ENCODE measurements at places on chromosomes 2 and 18.

- no peak overlapping the region for H3K4me3 ChIP-seq
- H3K27ac ChIP-seq = no peak overlapping the region
- no peak for DNase-seq
- no peaks in the 10 kb centered on the region for H3K27me3 ChIP-seq
- H3K4me1 ChIP-seq = no peaks in the 10 kb centered on the region
Measured at GRCh38 chr2:71787476-71788185, 334.3 kb downstream of the DYSF start.

- H3K27me3 ChIP-seq = no peaks in the 10 kb centered on the region
- no peak overlapping the region for H3K4me3 ChIP-seq
- no peaks in the 10 kb centered on the region for H3K4me1 ChIP-seq
Measured at GRCh38 chr2:42345986-42346385, 15.0 kb downstream of the COX7A2L start.

DNA sequence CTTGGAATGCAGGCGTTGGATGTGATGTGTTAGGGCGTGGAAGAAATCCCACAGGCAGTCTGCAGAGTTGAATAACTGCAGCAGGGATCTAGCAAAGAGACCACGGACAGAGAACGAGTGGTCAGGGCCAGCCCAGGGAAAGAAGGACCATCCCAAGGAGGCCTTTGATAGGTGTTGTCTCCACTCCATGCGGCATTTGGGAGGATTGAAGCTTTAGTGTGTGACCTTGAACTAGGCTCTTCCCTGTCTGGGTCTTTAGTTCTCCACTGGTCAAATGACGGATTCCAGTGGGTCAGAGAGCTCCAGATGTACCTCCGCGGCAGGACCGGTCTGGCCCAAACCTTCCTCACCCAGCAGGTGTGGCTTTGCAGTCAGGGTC is 18.4 kb downstream of the GREB1 start:
- peaks cover 8% of the 10 kb centered on the region for H3K27me3 ChIP-seq
- no peak for DNase-seq
- H3K36me3 ChIP-seq = no peaks in the 10 kb centered on the region
- no peak overlapping the region for H3K4me3 ChIP-seq
- no peak overlapping the region for H3K27ac ChIP-seq

- H3K4me1 ChIP-seq = no peaks in the 10 kb centered on the region
- no peak for DNase-seq
- no peak overlapping the region for H3K4me3 ChIP-seq
- H3K36me3 ChIP-seq = no peaks in the 10 kb centered on the region
Measured at GRCh38 chr2:6423157-6423556, 442.6 kb downstream of the CMPK2 start.

DNA sequence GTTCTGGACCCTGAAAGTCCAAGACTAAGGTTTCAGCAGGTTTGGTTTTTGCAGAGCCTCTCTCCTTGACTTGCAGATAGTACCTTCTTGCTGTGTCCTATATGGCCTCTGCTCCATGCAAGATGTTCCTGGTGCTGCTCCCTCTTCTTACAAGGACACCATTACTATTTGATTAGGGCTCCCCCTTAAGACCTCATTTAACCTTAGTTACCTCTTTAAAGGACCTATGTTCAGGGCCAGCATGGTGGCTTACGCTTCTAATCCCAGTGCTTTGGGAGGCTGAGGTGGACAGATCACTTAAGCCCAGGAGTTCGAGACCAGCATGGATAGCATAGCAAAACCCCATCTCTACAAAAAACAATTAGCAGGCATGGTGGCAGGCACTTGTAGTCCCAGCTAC is 179.0 kb downstream of the SLC39A10 start:
- H3K4me1 ChIP-seq = no peaks in the 10 kb centered on the region
- no peak overlapping the region for H3K27ac ChIP-seq
- H3K36me3 ChIP-seq = no peaks in the 10 kb centered on the region
- no peak overlapping the region for H3K4me3 ChIP-seq

GRCh38 chr2:56376699-56377665 is 193.2 kb downstream of the CCDC85A start:
- H3K4me3 ChIP-seq = no peak overlapping the region
- H3K4me1 ChIP-seq = no peaks in the 10 kb centered on the region
- H3K36me3 ChIP-seq = no peaks in the 10 kb centered on the region

DNA sequence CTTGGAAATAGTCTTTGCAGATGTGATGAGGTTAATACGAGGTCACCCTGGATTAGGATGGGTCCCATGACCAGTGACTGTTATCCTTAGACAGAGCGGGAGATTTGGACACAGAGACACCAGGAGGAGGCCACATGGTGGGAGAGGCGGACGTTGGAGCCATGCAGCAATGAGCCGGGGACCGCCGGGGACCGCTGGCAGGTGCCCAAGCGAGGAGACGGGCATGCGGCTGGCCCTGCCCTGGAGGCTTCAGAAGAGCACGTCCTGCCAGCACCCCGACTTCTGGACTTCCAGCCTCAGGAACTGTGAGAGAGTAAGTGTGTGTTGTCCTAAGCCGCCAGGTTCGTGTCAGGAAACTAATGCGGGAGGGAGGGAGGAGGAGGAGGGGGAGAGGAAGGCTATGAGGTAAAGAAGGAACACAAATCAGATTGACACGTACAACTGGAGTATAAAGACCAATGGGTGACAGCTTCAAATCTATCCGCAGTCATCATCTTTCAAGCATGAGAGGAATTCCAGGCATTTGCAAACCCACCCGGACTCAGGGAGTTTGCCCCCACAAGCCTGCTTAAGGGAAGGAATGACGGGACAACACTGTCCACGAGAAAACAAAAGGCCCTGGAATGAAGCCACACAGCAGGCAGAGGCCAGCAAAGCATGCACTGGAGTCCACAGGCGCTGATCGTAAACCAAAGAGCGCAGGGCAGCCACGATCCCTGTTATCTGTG is 11.6 kb upstream of the BOK start:
- H3K4me3 ChIP-seq = no peak overlapping the region
- H3K4me1 ChIP-seq = no peaks in the 10 kb centered on the region
- DNase-seq = no peak
- no peaks in the 10 kb centered on the region for H3K36me3 ChIP-seq

GRCh38 chr2:2653231-2653630 is 322.2 kb upstream of the MYT1L start:
- DNase-seq = no peak
- no peaks in the 10 kb centered on the region for H3K27me3 ChIP-seq
- H3K4me1 ChIP-seq = no peaks in the 10 kb centered on the region

GRCh38 chr2:241734208-241734466 is 293 bp upstream of the D2HGDH start:
- no peaks in the 10 kb centered on the region for H3K36me3 ChIP-seq
- no peak for DNase-seq
- peak overlapping the region; percentile 85 for H3K4me3 ChIP-seq
- H3K4me1 ChIP-seq = peaks cover 6% of the 10 kb centered on the region
- peak overlapping the region; percentile 60 for H3K27ac ChIP-seq

GRCh38 chr2:82826437-82826836 is 1632.6 kb downstream of the SUCLG1 start:
- no peaks in the 10 kb centered on the region for H3K27me3 ChIP-seq
- H3K36me3 ChIP-seq = no peaks in the 10 kb centered on the region
- no peak overlapping the region for H3K4me3 ChIP-seq
- H3K27ac ChIP-seq = no peak overlapping the region
- H3K4me1 ChIP-seq = no peaks in the 10 kb centered on the region

DNA sequence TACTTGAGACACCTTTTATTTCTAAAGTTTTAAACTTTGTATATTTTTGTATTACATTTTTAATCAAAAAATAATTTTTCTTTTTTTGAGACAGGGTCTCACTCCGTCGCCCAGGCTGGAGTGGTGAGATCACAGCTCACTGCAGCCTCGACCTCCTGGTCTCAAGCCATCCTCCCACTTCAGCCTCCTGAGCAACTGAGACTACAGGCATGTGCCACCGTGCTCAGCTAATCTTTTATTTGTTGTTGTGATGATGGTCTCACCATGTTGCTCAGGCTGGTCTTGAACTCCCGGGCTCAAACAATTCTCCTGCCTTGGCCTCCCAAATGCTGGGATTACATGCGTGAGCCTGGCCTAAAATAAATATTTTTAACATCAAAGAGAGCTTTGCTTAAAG is 218.7 kb upstream of the SH3BP4 start:
- peaks cover 3% of the 10 kb centered on the region for H3K27me3 ChIP-seq
- H3K36me3 ChIP-seq = no peaks in the 10 kb centered on the region
- H3K4me1 ChIP-seq = no peaks in the 10 kb centered on the region
- H3K27ac ChIP-seq = no peak overlapping the region

DNA sequence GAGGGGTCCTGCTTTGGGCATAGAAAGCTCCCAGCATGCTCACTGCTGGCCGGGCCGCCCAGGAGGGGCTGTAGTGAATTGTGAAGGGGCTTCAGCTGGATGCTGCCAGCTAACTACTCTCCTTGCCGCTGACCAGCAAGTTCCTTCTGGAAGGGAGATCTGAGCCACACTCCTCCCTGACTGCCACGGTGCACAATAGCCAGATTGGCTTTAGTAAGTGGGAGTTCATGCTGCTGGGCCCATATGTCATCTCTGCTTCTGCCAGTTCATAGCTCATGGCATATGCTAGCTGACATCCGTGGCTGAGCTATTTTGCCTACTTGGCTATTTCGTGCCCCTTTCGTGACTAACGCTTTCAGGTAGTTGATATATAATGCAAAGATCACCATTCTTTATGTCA is 51.6 kb upstream of the ROCK2 start:
- H3K4me3 ChIP-seq = no peak overlapping the region
- H3K27ac ChIP-seq = no peak overlapping the region
- H3K36me3 ChIP-seq = no peaks in the 10 kb centered on the region

Data from effector memory CD4-positive, alpha-beta T cell (primary cell).